SK-N-DZ (cell line): ENCODE measurements at places on chromosomes 7 and 10.

- no peak for DNase-seq
Measured at GRCh38 chr7:116592041-116592355, 67.2 kb downstream of the CAV1 start.

- no peak for DNase-seq
Measured at GRCh38 chr7:73817121-73817520, 13.7 kb upstream of the CLDN4 start.

- peak; percentile 4 for DNase-seq
Measured at GRCh38 chr10:112446055-112446854, 459 bp downstream of the ZDHHC6 start.

DNA sequence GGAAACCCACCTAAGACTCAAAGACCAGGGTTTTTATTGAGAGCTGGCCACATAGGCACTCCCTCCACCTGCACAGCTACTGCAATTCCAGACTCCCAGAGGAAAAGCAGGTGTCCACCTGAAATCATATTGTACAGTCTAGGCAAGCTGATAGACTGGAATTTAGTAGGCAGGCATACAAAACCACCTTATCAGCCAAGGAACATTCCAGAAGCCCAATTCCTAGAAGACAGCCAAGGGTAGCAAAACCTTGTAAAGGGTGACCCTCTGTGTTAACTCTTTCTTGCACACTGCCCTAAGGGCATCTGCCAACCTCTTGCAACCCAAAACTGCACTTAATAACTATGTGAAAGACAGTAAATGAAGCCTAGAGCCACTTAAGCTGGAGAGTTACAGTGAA lies 5.3 kb downstream of the TMEM176A start:
- DNase-seq, result no peak

- DNase-seq, result peak; percentile 20
Measured at GRCh38 chr7:26413007-26413691, 121.5 kb downstream of the SNX10 start.

GRCh38 chr10:20616918-20617810 lies 279.9 kb downstream of the NEBL start:
- no peak for DNase-seq

- no peak for DNase-seq
Measured at GRCh38 chr10:78349911-78350663, 316.4 kb downstream of the RPS24 start.

- no peak for DNase-seq
Measured at GRCh38 chr10:73537709-73538108, 41.9 kb upstream of the PPP3CB start.

- DNase-seq, result no peak
Measured at GRCh38 chr10:1406967-1407945, 330.1 kb downstream of the ADARB2 start.

DNA sequence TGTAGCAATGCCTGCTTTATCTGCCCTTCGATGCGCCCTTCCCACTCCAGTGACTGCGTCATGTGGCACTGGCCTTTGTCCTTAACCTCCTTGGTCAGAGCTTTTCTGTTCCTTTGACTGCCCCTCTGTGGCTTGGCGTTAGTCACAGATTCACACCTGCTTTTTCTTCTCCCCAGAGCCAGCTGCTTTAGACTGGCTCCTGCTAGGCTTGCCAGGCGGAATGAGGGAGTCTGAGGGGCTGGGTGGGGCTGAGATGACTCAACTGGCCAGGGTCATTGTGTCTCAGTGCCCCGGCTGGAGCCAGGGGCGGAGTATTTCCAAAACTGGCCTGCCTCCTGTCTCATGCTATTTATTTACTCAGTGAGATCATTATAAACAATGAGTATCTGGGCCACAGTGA lies 194.1 kb downstream of the EMX2 start:
- DNase-seq, result no peak

DNA sequence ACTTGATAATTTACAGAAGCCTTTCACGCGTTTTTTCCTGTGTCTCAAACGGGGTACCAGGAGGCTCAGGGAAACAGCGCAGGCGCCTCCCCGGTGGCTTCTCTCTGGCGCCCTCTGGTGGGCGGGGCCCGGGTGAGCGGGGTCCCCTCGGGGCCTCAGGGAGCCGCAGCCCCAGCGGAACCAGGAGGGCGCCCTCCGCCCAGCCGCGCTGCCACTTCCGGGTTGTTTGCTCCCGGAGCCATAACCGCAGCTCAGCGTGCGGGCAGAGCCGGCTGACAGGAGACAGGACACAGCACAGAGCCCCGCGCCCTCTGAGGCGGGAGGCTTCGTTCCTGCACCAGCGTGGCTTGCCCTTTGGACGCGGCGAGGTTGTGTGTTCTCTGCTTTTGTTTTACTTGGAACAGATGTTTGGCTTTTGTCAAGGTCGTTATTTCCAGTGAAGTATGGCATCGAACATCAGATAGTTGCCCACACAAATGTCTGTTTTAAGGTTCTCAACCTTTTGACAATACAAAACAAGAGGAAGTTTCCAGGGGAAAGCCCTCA lies 6.9 kb upstream of the CYP2E1 start:
- DNase-seq, result peak; percentile 79

DNA sequence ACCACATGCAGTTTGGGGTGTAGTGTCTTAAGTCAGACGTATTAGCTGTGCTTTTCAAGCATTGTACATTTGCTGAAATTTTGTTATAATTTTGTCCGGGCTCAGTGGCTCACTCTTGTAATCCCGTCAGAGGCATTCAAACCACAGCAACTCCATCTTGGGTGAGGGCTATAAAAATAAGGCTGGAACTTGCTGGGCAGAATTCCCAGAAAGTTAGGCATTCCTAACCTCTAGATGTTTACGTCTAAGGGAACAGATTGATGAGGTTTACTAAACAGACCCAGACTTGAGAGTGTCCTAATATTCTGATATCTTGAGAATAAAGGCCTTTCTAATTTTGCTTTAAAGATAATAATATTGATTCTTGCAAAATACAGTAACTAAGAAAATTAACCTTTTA lies 957.8 kb downstream of the NXPH1 start:
- DNase-seq, result no peak

DNA sequence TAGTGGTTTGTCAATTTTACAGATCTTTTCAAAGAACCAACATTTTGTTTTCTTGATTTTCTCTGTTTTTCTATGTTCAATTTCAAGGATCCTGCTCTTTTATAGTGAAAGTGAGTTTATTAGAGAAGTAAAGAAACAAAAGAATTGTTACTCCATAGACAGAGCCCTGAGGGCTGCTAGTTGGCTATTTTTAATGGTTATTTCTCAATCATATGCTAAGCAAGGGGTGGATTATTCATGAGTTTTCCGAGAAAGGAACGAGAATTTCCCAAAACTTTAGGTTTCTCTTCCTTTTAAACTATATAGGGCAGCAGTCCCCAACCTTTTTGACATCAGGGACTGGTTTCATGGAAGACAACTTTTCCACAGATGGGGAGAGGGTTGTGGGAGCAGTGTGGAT lies 165.0 kb downstream of the CCSER2 start:
- no peak for DNase-seq

GRCh38 chr10:50561266-50561665 lies 62.5 kb downstream of the SGMS1 start:
- no peak for DNase-seq

GRCh38 chr7:143884969-143885559 lies 16.9 kb downstream of the TCAF1 start:
- peak; percentile 80 for DNase-seq

DNA sequence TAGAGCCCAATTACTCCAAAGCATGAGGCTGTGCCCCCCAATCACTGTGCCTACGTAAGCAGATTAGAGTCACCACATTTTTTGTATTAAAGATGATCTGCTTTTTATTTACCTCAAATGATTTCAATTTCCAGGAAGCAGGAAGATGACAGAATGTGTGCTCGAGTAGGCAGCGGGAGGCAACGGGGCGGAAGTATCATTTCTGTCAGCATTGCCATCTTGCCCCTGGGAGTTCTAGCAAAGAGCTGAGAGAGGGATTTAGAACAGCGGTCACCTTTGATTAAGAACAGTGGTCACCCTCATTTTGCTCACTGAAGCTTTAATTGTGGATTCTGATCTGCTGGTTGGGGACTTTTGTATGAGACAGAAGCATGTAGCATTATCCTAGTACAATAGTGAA lies 117.1 kb upstream of the FAM13C start:
- DNase-seq, result no peak

GRCh38 chr10:63585041-63585440 lies 63.8 kb downstream of the REEP3 start:
- DNase-seq, result no peak

DNA sequence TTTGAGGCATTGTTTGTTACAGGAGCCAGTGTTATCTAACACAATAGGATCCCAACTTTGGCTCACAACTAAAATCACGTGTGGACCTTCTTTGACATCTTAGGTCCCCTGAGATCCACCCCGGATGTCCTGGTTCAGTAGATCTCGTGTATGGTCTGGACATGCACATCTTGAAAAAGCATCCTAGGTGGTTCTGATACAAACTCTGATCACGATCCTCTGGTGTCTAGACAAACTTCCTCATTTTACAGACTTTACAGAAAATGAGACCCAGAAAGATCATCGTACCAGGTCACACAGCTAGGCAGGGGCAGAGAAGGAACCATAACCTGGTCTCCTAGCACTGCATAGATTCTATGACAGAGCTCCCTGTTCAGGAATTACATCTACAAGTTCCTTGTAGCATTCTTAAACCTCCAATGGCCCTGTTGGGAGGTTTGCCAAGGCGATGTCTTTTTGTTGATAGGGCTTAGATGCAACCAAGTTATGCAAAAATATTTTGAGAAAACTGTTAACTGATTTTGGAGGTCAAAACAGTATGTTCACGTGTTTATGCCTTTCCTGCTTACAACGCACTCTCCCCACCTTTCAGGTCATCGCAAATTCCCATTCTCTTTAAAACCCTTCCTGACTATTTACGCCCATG lies 30.8 kb upstream of the CHST15 start:
- no peak for DNase-seq

- DNase-seq, result no peak
Measured at GRCh38 chr10:34433241-34434076, 381.6 kb downstream of the PARD3 start.

DNA sequence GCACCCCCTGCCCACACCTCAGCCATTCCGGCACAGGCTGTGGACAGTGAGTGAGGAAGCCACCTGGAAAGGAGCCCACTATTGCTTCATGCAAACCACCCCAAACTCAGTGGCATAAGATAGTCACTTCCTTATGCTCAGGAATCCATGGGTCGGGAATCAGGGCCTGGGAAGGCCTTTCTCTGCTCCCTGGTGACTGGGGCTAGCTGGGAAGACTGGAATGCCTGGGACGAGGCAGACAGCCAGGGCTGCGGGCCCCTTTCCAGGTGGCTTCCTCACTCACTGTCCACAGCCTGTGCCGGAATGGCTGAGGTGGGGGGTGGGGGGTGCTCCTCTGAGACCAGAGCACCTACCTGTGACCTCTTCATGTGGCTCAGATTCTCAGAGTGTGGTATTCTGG lies 74.1 kb upstream of the GRB10 start:
- DNase-seq, result no peak

- no peak for DNase-seq
Measured at GRCh38 chr10:95537542-95537927, 23.6 kb downstream of the SORBS1 start.

- no peak for DNase-seq
Measured at GRCh38 chr7:24718431-24718831, 38.8 kb downstream of the GSDME start.

- no peak for DNase-seq
Measured at GRCh38 chr10:97372233-97372875, 28.8 kb downstream of the RRP12 start.

DNA sequence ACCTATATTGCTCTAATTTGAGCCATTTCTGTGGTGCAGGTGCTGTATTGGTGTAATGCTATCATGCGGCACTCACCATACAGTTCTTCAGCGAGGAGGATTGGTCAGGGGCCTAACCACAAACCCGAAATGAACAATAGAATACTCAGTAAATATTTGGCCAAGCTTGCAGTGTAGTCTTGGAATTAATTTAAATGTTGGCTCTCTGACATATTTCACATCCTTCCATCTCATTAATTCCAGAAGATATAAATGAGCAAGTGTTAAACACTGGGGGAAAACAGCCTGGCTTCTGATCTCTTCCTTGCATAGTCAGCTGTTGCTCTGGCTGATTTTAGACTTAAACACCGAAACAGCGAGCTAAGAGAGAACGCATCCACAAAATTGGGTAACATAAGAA lies 663.1 kb upstream of the GHITM start:
- no peak for DNase-seq

- peak; percentile 60 for DNase-seq
Measured at GRCh38 chr10:45249978-45250693, 65.3 kb downstream of the OR13A1 start.

DNA sequence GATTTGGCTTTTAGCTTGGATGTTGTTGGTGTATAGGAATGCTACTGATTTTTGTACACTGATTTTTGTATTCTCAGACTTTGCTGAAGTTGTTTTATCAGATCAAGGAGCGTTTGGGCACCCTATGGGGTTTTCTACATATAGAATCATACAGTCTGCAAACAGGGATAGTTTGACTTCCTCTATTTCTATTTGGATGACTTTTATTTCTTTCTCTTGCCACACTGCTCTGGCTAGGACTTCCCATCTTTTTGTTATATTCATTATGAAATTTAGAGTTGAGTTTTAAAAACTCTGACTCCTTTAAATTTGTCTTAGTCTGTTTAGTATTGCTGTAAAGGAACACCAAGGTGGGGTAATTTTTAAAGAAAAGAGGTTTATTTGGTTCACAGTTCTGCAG lies 4.7 kb downstream of the ZNF786 start:
- no peak for DNase-seq

DNA sequence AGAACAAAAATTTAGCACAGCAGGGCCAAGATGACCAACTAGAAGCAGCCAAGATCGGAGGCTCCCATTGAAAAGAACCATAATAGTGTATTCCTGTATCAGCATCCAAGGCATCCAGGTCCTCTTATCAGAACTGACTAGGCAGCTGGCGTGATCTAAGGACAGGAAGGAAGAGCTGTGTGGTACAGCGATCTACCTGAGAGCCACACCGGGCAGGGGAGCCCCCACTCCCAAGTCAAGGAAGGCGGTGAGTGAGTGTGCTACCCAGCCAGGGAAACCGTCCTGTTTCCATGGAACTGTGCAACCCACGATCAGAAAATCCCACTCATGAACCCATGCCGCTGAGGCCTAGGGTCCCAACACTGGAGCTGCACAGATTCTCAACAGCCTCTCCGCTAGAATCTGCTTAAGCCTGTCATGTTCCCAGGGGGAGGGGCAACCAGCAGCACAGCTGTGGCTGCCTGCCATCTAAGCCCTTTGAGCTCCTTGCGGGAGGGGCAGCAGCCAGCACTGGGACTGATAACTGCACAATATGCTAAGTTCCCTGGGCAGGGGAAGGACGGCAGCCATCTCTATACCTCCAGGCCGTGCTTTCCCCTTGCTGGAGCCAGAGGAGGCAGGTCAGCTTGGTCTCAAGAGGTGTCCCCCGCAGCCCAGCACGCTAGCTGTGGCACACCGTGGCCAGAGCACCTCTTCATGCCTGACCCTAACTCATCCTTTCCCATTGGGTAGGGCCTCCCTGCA lies 213.0 kb upstream of the SMIM30 start:
- peak; percentile 76 for DNase-seq

DNA sequence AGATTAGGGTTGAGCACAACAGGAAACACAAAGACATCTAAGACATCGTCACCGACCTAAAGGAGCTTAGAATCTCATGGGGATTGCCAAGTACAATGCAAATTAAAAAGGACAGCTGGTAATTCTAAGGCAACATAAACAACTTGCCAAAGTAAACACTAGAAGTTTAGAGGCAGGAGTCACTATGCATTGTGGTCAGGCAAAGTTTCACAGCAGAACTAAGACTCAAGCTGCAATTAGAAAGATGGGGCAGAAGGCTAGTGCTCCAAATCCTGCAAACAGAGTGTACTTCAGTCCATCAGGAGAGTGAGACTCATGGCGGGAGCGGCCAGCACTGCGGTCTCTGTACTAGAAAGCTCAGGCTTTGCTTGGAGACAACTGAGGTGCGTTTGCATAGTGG lies 52.7 kb downstream of the HIPK2 start:
- no peak for DNase-seq
